ENCODE measurements at places on chromosomes 1 and 21. TPM values are rescaled to one million over a fixed set of nuclear protein-coding genes. Genes with fewer than 3 reads are reported as not detected.

DNA sequence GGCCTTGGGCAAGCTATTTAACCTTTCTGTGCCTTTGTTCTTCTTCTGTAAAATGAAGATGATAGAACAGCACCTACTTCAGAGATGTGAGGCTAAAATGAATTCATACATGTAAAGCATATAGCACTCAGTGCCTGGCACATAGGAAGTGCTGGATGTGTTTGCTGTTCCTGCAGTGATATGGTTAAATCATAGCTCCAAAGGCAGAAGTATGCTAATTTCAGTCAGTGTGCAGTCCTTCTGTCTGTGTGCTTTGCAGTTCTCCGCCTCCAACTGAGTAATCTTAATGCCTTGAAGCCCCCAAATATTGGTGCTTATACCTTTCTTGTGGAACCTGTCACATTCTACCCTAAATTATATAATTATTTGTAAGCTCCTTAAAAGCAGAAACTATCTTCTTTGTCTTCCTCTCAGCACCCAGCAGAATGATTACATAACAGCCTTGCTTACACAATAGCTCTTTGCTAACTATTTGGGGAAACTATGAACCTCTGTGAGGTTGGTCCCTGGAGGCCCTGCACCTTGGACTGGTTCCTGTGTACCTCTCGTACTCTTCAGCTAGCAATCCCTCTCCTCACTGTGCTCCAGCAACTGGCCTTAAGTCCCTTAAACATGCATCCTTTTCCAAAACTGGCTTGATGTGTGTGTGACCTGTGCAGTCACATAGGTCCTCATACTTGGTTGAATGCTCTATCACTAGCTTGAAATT is 57.0 kb upstream of the CACYBP start:
- DNase-seq = peak; percentile 16

NPHS2 gene
- not detected for total RNA-seq

ERRFI1 gene
- total RNA-seq = 55.1 TPM

LRRC3 gene
- 0.38 TPM for total RNA-seq

GRCh38 chr1:212914789-212915188 is 35.6 kb upstream of the VASH2 start:
- DNase-seq = no peak

DNA sequence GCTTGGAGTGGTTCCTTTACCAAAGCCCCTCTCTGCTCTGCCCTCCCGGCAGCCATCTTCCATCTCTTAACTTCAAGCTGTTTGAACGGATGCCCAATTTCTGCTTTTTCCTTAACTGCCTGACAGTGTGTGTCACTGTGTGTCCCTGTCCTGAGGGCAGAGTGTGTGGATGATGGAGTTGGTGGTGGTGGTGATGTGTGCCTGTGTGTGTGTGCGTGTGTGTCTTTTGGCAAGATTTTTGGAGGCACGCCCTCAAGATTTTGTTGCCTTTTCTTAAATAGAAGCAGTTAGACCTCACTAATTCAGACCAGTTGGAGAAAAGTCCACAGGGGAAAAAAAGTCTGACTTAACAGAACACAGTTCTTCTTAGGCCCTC is 30.3 kb downstream of the SERTAD4 start:
- no peak for DNase-seq

DNA sequence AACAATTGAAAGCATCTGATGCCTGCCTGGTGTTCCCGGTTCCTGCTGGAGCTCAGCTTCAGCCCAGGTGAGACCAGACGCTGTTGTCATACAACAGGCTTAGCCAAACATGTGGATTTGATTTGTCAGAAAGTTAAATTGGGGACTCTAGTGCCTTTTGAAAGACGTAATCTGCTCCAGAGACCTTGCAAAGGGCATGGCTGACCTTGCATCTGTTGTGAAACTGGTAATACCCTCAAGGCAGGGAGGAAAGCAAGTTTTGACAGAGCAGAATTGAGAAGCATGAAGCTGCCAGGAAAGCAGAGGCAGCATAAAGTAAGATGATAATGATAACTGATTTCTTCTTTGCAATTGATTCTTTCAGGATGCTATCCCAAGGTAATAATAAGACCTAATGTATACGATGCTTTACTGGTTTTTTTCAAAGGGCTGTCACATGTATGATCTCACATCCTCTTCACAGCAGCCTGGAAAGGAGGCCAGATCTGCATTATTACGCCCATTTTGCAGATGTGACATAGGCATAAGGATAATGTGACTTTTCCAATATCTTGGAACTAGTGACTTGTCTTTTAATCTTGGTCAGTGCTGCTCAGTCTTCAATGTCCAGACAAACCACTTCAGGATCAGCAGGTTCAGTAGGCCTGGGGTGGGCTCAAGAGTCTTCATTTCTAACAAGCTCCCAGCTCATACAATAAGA is 24.7 kb upstream of the CNN3 start:
- DNase-seq = no peak
